ENCODE measurements at places on chromosomes 11 and 22. TPM values are rescaled to one million over a fixed set of nuclear protein-coding genes. Genes with fewer than 3 reads are reported as not detected.
A peak's percentile ranks its signal among the peaks of the same experiment; 100 is the strongest.

GRCh38 chr11:101666916-101667315 is 83.1 kb upstream of the TRPC6 start:
- no peak overlapping the region for H3K4me3 ChIP-seq
- no peak overlapping the region for H3K27ac ChIP-seq
- no peak for DNase-seq
- H3K27me3 ChIP-seq: no peaks in the 10 kb centered on the region

Gene CRYBB1
- total RNA-seq: 2.6 TPM

DNA sequence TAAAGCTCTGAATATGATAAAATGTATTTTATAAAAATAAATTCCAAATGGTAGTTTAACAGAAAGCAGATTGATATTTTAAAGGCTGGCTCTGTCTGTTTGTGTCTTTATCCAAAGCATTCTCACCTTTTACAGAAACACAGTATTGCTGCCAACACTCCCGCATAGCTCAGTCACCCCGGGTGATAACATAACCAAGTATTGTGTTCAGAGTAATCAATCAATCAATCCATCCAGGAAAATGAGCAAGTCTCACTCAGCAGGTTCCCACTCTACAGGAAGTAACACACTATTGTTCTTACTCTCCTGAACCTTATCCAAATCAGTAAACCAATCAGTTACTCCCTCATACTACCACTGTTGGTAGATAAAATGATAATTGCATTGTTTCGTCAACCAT is 203.4 kb downstream of the LRRC4C start:
- H3K27ac ChIP-seq: no peak overlapping the region
- H3K4me1 ChIP-seq: no peaks in the 10 kb centered on the region
- no peaks in the 10 kb centered on the region for H3K36me3 ChIP-seq
- no peaks in the 10 kb centered on the region for H3K27me3 ChIP-seq
- no peak overlapping the region for H3K4me3 ChIP-seq

DNA sequence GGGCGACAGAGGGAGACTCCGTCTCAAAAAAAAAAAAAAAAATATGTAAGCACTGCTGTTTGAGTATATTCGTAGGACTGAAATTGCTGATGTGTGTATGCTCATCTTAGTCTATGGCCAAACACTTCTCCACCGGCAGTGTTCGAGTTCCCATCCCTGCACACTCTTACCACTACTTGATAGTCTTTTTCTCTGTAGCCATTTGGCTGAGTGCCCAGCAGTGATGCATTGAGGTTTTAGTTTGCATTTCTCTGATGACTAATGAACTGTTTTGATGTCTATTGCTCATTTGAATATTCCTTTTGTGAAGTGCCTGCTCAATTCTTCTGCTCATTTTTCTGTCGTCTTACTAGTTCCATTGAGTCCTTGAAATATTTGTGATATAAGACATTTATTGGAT is 1.9 kb downstream of the TIRAP start:
- no peak overlapping the region for H3K4me3 ChIP-seq
- DNase-seq: peak; percentile 61
- no peak overlapping the region for H3K27ac ChIP-seq
- peaks cover 9% of the 10 kb centered on the region for H3K36me3 ChIP-seq

- no peak overlapping the region for H3K27ac ChIP-seq
- H3K36me3 ChIP-seq: no peaks in the 10 kb centered on the region
- DNase-seq: no peak
- H3K4me3 ChIP-seq: no peak overlapping the region
- no peaks in the 10 kb centered on the region for H3K27me3 ChIP-seq
- H3K4me1 ChIP-seq: peaks cover 8% of the 10 kb centered on the region
These were observed 18.5 kb downstream of the CD5 start for GRCh38 chr11:61120706-61121191.

Gene KIAA1671
- 86.8 TPM for total RNA-seq

GRCh38 chr11:117618982-117619355 is 178.0 kb downstream of the DSCAML1 start:
- no peak for DNase-seq
- no peak overlapping the region for H3K4me3 ChIP-seq
- no peak overlapping the region for H3K27ac ChIP-seq
- no peaks in the 10 kb centered on the region for H3K27me3 ChIP-seq

- DNase-seq: no peak
- H3K27ac ChIP-seq: no peak overlapping the region
- H3K36me3 ChIP-seq: no peaks in the 10 kb centered on the region
These were observed 13.5 kb downstream of the TTLL8 start for GRCh38 chr22:50044485-50045118.

Gene SLC1A2
- total RNA-seq: 0.54 TPM

- no peak for DNase-seq
- H3K36me3 ChIP-seq: no peaks in the 10 kb centered on the region
- H3K27ac ChIP-seq: no peak overlapping the region
- H3K4me1 ChIP-seq: no peaks in the 10 kb centered on the region
These were observed 1291.0 kb upstream of the CNTN5 start for GRCh38 chr11:97729546-97730272.

Gene MS4A4E
- total RNA-seq: 13.9 TPM

- no peaks in the 10 kb centered on the region for H3K4me1 ChIP-seq
- no peak overlapping the region for H3K4me3 ChIP-seq
- H3K36me3 ChIP-seq: no peaks in the 10 kb centered on the region
- H3K27ac ChIP-seq: no peak overlapping the region
- H3K27me3 ChIP-seq: no peaks in the 10 kb centered on the region
- no peak for DNase-seq
These were observed 57.8 kb upstream of the RCN1 start for GRCh38 chr11:32033067-32033466.

DNA sequence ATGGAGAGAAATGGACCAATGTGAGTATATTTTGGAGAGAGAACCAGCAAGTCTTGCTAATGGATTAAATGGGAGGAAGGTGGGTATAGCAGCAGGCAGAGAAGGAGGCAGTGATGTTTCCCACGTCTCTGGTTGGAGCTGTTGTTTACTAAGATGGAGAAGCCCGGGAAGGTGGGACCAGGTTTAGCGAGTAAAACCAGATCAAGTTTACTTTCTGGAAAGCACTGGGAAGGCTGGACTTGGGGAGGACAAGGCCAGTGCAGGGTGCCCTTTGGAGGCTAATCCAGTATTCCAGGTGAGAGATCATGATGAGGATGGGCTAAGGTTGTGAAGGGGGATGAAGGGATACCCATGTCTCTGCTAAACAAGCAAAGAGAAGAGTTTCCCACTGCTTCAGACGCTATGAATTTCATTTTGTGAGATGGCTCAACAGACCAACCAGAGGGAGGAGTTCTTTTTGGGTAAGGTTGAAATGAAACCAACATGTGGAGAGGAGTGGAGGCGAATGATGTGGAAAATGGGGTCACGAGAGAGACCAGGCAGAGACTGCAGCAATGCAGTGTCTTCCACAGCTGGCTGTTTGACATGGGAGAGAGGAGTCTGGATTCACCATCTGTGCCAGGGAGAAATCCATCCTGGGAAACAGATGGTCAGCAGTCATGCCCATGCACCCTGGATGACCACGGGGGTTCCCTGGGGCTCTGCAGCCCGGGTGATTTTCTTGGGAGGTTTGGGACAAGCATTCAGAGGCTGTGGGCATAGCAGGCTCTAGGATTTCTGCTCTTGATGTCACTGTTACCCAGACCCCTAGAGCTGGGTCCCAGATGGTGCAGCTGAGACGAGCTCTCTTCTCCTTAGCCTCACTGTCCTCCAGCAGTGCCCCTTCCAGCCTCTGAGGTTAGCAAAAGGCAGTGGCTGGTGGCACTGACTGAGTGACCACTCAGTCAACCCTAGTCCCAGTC is 24.9 kb downstream of the COMMD9 start:
- DNase-seq: no peak
- H3K27ac ChIP-seq: no peak overlapping the region
- H3K27me3 ChIP-seq: no peaks in the 10 kb centered on the region
- H3K4me1 ChIP-seq: no peaks in the 10 kb centered on the region
- H3K4me3 ChIP-seq: no peak overlapping the region

DNA sequence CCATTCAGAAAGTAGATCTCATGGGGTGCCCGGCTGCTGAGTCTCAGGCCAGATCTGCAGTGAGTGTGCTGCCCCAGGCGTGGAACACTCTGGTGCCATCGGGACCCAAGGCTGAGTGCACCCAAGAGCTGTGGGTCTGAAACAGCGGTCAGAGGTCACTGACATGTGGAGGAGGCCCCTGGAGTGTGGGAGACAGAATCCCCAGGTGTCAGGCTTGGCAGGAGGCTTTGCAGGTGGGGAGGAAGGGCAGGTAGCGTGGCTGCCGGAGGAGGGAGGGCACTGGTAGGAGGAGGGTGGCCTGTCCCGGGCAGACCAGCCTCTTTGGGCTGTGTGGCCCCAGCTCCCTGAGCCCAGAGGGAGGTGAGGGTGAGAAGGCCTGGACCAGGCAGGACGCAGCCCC is 31.7 kb upstream of the KRTAP5-6 start:
- no peaks in the 10 kb centered on the region for H3K36me3 ChIP-seq
- no peak overlapping the region for H3K4me3 ChIP-seq
- DNase-seq: no peak

GRCh38 chr11:106216281-106216680 is 138.8 kb downstream of the AASDHPPT start:
- H3K27me3 ChIP-seq: no peaks in the 10 kb centered on the region
- no peak overlapping the region for H3K4me3 ChIP-seq
- no peaks in the 10 kb centered on the region for H3K4me1 ChIP-seq
- no peak overlapping the region for H3K27ac ChIP-seq
- no peaks in the 10 kb centered on the region for H3K36me3 ChIP-seq

DNA sequence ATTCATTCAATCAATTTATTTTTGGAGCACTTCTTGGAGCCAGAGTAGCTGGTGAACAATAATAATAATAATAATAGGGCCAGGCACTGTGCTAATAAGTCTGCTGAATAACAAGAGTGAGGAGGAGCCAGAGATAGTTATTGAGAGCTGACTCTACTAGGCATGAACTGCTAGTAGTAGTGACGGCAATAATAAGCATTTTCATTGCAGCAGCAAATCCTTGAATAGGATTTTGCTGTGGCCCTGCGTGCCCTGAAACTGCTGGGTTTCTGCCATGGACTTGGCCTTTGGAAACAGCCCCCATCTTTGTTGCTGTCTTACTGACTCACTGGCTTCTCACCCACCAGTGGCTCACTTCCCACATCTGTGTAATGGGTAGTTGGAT is 545.9 kb downstream of the MIAT start:
- H3K4me3 ChIP-seq: peak overlapping the region; percentile 40
- no peak for DNase-seq
- H3K36me3 ChIP-seq: no peaks in the 10 kb centered on the region
- H3K27ac ChIP-seq: no peak overlapping the region
- H3K4me1 ChIP-seq: peaks cover 17% of the 10 kb centered on the region

DNA sequence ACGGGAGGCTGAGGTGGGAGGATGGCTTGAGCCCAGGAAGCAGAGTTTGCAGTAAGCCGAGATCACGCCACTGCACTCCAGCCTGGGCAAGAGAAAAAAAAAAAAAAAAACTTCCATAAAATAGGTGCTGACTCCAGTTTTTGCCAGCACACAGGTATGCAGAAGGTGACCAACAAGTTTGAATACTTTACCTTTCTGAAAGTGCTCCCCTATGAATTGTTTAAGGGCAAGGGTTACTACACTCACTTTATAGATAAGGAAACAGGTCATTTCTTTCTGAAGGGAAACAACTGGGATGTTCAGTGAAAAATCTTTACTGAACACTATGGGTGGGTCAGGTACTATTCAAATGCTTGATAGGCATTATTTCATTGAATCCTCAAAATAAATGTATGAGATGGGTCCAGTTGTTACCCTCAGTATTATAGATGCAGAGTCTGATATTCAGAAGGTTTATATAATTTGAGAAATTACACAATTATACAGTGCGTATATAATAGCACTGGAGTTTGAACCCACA is 538.5 kb downstream of the INSC start:
- H3K4me3 ChIP-seq: no peak overlapping the region
- H3K27ac ChIP-seq: no peak overlapping the region
- peaks cover 6% of the 10 kb centered on the region for H3K4me1 ChIP-seq
- H3K27me3 ChIP-seq: no peaks in the 10 kb centered on the region

DNA sequence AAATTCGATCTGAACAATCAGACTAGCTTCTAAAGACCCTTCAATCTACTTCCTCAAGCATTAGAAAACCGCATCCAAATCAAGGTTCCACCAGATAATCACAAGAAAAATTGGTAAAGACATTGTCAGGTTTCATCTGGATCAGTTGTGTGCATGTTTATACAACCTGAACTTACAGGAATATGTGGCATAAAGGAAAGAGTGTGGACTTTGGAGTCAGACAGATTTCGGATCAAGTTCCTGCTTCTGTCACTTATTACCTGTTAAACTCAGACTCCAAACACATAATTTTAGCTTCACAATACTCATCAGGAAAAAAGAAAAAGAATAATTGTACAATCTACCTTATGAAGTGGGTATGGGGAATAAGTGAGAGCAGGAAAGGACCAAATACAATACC is 80.5 kb downstream of the MPPED2 start:
- H3K4me3 ChIP-seq: no peak overlapping the region
- no peak overlapping the region for H3K27ac ChIP-seq
- H3K27me3 ChIP-seq: no peaks in the 10 kb centered on the region
- H3K36me3 ChIP-seq: no peaks in the 10 kb centered on the region

Gene CALCB
- total RNA-seq: 1.5 TPM

GRCh38 chr22:48802576-48802975 is 1025.1 kb downstream of the BRD1 start:
- DNase-seq: no peak
- H3K27me3 ChIP-seq: no peaks in the 10 kb centered on the region
- no peaks in the 10 kb centered on the region for H3K4me1 ChIP-seq
- no peaks in the 10 kb centered on the region for H3K36me3 ChIP-seq
- no peak overlapping the region for H3K4me3 ChIP-seq

Gene CD6
- 3.3 TPM for total RNA-seq

DNA sequence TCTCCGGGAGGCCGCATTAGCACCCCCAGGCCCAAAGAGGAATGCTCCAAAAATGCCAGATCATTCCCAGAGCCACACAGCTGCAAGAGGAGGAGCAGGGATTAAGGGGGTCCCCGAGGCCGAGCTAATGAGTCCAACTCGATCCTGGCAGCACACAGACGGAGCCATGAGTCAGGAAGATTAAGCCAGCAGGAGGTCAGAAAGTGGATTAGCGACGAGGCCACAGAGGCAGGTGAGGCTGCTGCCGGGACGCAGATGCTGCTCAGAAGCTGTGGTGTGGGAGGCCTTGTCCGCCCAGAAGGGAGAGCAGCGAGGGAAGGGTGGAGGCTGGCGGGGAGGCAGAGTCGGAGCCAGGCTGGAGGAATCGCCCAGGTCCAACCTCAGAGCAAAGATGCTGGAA is 120.5 kb downstream of the SHANK2 start:
- no peaks in the 10 kb centered on the region for H3K36me3 ChIP-seq
- no peak overlapping the region for H3K27ac ChIP-seq
- H3K4me3 ChIP-seq: no peak overlapping the region
- DNase-seq: no peak

GRCh38 chr22:40429481-40429880 is 59.1 kb downstream of the SGSM3 start:
- H3K36me3 ChIP-seq: peaks cover 38% of the 10 kb centered on the region
- no peaks in the 10 kb centered on the region for H3K27me3 ChIP-seq
- H3K4me3 ChIP-seq: no peak overlapping the region
- DNase-seq: no peak

- H3K27me3 ChIP-seq: no peaks in the 10 kb centered on the region
- H3K27ac ChIP-seq: no peak overlapping the region
- peaks cover 4% of the 10 kb centered on the region for H3K4me1 ChIP-seq
- no peaks in the 10 kb centered on the region for H3K36me3 ChIP-seq
These were observed 78.8 kb downstream of the MYEOV start for GRCh38 chr11:69372589-69373250.

Gene SLC16A8
- 1.5 TPM for total RNA-seq

GRCh38 chr22:43704051-43704450 is 108.1 kb downstream of the EFCAB6 start:
- H3K4me3 ChIP-seq: no peak overlapping the region
- DNase-seq: no peak
- no peak overlapping the region for H3K27ac ChIP-seq
- no peaks in the 10 kb centered on the region for H3K4me1 ChIP-seq

Gene FOLH1
- total RNA-seq: 0.63 TPM

Gene BDNF
- 0.42 TPM for total RNA-seq

Gene KRTAP5-2
- total RNA-seq: not detected

Gene DRD2
- total RNA-seq: not detected

Data from thoracic aorta (tissue), 2 donors.